ENCODE measurements at places on chromosomes 16 and 17.

DNA sequence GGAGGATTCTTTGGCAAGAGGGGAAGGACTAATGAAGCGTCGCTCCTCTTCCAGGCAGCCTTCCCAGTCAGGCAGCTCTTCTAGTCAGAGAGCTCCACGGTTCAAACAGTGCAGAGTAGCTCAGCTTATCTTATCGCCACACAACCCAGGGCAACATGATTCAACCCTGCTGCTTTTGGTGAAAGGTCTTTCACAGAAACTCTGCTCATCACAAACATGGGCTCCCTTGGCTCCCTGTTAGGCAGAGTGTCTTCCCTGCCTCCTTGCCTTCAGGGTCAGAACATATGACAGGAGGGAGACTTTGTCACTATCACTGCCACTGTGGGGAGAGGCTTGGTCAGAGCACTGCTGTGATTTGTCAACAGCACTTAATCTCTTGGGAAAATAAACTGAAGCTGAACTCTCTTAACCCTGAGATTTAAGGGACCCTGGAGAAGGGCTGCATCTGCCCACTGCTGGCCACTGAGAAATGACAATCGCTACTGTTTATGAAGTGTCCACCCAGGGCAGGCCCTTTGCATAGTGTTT lies 6.9 kb upstream of the SLC13A2 start:
- DNase-seq: no peak

DNA sequence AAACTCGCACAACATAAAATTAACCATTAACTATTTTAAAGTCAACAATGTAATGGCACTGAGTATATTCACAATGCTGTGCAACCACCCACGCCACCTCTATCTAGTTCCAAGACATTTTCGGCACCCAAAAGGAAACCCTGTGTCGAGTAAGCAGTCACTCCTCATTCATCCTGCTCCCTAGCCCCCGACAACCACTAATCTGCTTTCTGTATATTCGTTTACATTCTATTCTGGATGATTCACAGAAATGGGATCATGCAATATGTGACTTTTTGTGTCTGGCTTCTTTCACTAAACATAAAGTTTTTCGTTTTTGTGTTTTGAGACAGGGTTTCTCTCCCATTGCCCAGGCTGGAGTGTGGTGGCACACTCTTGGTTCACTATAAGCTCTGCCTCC lies 42.2 kb upstream of the HAPSTR1 start:
- DNase-seq: no peak

GRCh38 chr16:57689762-57690558 lies 4.6 kb upstream of the DRC7 start:
- DNase-seq: no peak

- no peak for DNase-seq
Observed at GRCh38 chr17:79562931-79563210, 48.0 kb downstream of the RBFOX3 start.

- no peak for DNase-seq
Observed at GRCh38 chr17:1709971-1710806, at the start of gene TLCD2. Gene TLCD2, minus strand, starts transcription at chr17:1710377. Its CDS starts 135 bp downstream, at chr17:1710242.

- DNase-seq: no peak
Observed at GRCh38 chr17:75131278-75132017, at the start of gene NT5C. Gene NT5C, minus strand, starts transcription at chr17:75131742. Its CDS starts 35 bp downstream, at chr17:75131707.

GRCh38 chr16:5381481-5381880 lies 283.9 kb upstream of the EEF2KMT start:
- DNase-seq: no peak

- no peak for DNase-seq
Observed at GRCh38 chr17:34527908-34528470, 51.4 kb upstream of the TMEM132E start.

- DNase-seq: no peak
Observed at GRCh38 chr17:29566473-29567303, at the start of gene ABHD15. Gene ABHD15, minus strand, starts transcription at chr17:29567037. Its CDS starts 71 bp downstream, at chr17:29566966.

DNA sequence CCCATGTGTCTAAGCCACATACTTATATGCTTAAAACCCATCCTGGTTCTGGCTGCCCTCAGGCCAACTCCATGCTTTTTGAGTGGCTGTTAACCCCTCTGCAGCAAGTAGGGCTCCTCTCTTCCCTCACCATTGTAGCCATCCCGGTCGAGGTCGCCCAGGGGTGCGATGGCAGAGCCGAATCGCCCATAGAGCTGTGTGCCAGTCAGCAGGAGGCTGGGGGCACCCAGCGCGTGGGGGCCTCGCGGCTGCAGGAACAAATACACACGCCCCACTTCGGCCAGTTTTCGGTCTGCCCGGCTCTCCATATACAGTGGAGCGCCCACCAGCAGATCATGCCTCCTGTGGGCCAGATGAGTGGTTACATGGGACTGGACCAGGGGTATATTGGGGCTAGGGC lies 6.1 kb downstream of the ITGA2B start:
- no peak for DNase-seq

- no peak for DNase-seq
Observed at GRCh38 chr17:17635126-17635525, 43.6 kb upstream of the PEMT start.

DNA sequence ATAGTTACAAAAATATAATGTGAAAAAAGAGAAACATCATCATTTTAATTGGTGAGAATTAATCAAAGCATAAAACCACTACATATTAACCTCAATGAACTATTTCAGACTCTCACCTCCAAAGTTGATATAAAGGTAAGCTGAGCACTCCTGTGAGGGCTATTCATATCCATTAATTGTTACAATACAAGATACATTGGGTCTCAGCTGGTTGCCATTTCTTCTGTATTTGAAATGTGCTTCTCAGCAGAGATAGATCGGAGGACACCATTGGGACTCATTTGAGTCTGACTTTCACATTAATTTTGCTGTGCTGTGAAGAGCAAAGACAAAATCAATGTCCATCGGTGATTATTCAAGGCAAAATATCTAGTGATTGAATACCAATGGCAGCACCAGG lies 459.5 kb upstream of the GOT2 start:
- DNase-seq: no peak

DNA sequence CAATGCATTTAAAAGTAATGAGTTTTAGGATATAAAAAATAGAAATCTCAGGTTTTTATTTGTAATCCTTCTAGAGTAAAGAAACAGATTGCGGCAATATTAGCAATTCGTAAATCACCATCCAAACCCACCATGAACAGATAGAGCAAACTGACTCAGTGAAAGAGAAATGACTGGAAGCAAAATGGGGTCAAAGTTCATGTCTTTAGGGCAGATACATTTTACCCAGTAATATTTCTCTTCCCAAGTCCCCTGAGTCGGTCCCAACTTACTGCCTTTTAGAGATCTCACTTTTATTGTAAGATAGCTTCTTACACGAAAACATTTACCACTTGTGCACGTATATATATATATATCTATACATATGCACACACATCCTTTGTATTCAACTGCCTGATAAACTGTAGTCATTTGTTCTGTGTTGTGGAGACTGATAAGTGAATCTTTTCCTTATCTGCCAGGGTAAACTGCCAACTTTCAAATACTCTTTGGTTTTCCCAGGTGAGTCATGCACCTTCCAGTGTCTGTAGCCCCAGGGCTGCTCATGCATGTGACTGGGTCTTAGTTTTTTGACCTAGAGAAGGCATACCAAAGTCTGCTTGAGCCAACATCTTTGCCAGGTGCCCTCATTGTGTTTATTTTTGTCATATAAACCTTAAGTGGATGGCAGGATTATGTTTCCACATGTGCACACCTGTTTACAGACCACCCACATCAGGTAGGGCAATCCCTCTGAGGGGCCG lies 7.8 kb upstream of the IRF8 start:
- DNase-seq: no peak

- DNase-seq: no peak
Observed at GRCh38 chr17:41835214-41835799, 725 bp downstream of the NT5C3B start.

DNA sequence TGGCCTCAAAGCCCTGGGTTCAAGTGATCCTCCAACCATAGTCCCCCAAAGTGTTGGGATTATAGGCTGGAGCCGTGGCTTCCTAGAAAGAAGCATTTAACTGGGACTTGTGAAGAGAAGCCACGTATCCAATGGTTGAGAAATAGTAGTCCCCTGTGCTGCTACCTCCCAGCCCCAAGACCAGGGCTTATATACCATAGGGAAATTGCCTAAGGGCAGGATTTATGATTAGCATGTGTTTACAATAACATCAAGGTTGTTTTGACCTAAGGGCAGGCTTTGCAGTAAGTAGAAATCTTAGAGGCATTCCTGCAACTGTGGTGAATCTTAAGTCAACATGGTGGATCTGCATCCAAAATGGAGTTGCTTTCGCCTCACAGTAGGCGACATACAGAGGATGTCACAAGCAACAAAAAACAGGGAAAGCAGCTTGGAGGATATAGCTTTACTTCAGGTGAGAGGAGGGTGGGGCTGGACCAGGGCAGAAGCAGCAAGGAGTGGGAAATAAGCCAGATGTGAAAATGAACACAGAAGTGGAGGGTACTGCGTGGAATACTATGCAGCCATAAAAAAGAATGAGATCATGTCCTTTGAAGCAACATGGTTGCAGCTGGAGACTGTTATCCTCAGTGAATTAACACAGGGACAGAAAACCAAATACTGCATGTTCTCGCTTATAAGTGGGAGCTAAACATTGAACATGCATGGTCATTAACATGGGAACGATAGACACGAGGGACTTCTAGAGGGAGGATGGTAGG lies 18.7 kb upstream of the NSMCE1 start:
- no peak for DNase-seq

DNA sequence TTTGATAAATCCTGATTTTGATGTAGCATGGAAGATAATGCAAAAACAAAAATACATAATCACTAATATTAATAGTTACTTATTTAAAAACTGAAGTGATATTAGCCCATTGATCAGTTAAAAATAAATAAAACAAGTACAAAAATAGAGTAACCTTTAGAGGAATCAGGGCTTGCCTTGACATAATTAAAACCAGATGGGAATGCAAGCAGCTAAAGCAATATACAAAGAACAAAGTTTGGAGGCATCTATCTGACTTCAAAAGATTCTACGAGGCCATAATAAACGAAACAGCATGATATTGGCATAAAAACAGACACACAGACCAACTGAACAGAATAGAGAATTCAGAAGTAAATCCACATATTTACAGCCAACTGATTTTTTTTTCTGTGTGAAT lies 15.0 kb upstream of the HEATR3 start:
- no peak for DNase-seq

- no peak for DNase-seq
Observed at GRCh38 chr17:12398441-12399051, 267.1 kb upstream of the MYOCD start.

DNA sequence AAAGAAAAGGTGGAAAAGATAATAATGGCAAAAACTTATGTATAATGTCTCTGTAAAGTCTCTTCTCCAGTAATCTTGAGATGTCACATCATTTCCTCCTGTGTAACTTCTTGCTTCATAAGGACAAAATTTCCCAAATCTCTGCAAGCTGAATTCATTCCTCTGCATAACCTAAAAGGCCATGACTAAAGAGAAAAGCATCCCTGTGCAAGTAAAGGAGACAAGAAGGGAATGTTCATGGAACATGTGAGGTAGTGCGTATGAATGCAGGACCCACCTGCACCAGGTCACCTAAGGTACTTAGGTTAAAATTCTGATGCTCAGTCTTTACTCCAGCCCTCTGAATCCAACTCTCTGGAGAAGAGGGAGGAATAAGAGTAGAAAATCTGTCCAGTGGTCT lies 46.9 kb upstream of the NLK start:
- no peak for DNase-seq

DNA sequence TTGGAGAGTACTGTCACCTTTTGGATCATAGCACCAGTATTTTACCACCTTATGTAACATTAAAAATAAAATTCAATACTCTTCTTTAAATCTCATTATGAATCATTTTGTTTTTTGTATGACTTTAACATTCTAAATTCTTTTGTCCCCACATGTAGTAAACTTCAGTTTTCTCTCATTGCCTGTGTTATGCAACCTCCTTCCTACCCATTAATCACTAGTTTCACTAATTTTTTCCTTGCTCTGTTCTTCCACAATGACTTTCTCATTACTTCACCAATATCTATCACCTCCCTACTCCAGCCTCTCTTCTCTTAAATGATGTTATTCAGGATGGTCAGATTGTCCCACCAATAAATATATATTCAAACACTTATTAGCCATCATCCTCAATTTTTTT lies 68.7 kb downstream of the TTC19 start:
- DNase-seq: no peak

DNA sequence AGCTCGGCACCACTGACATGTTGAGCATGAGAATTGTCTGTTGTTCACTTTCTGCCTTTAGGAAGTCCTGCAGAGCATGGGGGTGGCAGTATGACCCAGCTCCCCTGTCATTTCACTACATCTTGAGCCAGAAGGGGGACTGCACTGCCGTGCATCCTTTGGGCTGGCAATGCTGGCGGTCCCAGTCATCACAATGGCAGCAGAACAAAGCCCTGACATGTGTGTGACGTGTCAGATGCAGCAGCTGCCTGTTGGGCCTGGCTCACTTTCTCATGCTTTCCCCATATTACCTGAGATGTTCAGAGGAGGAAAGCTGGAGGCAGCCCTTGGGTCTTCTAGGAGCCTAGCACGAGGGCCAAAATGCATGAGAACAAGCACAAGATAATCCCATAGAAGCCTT lies 6.3 kb upstream of the ABAT start:
- no peak for DNase-seq

- DNase-seq: no peak
Observed at GRCh38 chr16:79066561-79066960, 534.0 kb downstream of the MAF start.

DNA sequence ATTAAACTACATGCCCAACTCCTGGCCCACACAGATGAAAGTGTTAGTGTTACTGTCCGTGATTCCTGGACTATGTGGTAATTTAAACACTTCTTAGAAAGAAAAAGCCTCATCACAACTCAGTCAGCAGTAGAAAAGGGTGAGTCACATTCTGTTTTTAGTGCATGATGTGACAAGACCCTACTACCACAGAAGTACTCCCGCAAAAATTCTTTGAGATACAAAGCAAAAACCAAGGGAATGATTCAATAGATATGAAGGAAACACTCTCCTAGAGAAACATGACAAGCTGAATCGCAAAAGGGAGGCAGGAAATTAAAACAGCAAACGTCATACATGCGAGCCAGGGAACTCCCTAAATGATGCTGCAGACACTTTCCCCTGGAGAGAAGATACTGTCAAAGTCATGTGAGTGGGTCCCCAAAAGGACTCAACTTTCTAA lies 14.4 kb downstream of the SNN start:
- DNase-seq: no peak

GRCh38 chr17:71516149-71516548 lies 604.7 kb upstream of the SOX9 start:
- no peak for DNase-seq

- no peak for DNase-seq
Observed at GRCh38 chr17:36593656-36594316, 2.1 kb downstream of the DHRS11 start.

GRCh38 chr16:47463771-47464624 lies 2.9 kb downstream of the PHKB start:
- no peak for DNase-seq

All from activated naive CD4-positive, alpha-beta T cell (primary cell).